ENCODE measurements at places on chromosomes 7 and 10.

DNA sequence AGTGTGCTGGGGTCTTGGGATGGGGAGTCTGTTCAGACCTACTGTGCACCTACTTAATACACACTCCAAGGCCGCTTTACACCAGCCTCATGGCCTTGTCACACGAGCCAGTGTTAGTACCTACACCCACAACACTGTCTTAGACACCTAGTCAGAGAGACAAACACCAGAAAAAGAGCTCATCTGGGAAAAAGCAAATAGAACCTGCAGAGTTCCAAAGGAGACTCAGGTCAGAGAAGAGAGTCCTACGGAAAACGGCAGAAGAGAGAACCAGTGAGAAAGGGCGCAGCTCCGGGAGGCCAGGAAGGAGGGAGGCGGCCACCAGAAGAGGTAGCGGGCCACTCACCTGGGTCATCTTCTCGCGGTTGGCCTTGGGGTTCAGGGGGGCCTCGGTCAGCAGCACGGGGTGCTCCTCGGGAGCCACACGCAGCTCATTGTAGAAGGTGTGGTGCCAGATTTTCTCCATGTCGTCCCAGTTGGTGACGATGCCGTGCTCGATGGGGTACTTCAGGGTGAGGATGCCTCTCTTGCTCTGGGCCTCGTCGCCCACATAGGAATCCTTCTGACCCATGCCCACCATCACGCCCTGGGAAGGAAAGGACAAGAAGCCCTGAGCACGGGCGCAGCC lies 105.3 kb upstream of the TNRC18 start:
- DNase-seq: no peak

- no peak for DNase-seq
Observed at GRCh38 chr10:34862892-34863291, 47.8 kb upstream of the PARD3 start.

DNA sequence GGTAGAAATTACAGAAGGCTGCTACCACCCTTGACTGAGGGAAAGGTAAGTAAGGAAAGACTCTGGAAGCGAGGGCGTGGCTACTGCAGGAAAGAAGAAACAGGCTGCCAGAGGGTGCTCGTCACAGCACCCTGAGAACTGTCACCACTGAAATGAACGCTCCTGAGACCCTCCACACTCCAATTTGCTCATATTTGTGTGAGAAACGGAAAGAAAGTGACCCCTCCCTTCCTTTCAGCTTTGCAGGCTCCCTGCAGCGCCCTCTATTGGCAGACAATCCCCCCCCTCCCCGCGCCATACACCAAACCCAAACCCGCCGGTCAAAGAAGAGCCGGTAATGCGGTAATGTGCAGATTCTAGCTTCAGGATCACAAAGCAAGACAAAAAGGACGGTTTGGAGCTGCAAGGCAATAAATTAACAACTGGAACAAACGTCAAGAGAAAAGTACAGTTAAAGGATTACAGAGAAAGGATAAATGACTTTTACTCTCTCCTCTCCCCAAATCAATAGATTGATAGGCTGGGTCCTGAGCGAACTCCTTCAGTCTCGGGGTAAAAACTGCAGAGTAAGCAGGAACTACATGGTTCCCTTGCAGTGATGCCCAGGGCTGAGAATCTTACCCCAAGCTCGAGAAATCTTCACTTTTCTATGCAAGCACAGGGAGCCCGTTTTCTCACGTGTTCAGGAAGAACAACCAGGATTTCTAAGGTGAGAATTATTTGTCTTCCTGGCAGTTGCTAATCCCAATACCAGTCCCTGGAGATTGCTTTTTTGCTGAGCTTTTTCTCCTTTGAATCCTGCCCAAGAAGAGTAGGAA lies 47.6 kb downstream of the STEAP1B start:
- DNase-seq: no peak

DNA sequence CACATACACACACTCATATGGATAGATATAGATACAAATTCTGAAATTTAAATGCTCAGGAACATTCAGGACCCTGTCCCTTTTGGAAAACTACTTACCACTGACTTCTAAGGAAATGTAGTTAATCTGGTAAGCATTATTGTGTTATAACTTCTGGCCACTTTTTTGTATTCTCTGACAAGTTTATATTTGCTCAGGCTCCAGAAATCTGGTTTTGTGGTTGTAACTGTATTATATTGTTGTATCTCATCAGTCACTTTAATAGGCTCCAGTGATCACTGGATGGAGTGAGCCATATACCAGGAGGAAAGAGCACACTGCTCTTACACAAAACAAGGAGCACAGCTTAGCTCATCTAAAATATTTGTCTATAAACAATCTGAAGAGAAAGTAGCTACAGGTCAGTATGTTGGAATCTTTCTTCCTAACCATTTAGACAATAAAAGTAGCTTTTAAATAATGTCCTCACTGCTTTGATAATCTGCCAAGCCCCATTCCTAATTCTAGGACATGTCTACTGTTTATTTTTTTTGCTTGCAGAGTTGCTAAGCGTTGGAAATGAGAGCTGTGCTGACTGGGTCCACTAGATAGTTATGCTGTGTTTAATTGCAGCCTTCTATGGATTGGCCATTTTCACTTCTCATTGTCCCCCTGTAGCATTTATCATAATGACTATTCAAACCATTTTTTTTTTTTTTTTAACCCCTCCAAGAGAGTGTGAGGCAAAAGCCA lies 43.8 kb downstream of the SMNDC1 start:
- DNase-seq: no peak
